ENCODE measurements at places on chromosomes 12 and 14.

DNA sequence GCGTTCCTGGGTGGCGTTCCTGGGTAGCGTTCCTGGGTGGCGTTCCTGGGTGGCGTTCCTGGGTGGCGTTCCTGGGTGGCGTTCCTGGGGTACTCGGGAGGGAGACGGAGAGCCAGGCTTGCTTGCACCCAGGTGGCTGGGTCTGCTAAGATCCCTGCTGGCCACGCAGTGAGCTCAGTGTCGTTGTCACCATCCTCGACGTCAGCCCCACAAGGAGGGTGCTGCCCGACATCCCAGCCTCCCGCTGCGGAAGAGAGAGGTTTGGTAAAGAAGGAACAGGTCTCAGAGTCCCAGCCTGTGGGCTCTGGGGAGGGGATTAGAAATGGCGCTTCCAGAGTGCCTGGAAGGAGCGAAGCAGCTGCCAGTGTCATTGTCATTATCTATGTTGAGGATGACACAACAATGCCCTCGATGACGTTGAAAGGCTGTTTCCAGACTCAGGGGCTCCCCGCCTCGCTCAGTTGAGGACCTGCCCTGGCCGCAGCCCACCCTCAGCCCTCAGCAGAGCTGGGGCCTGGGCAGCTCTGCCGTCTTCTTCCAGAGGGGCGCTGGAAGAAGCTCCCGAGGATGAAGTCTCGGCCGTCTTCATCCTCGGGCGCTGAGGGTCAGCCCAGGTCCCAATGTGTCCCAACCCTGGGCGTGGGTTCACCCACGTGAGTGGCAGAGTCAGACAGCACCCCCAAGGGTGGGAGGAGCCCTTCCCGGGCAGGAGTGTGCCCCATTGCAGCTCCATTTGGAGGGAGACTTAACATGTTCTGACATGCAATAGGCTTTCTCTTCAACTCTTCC is 328.8 kb downstream of the ADGRD1 start:
- DNase-seq, result no peak

GRCh38 chr12:5177731-5178130 is 134.1 kb downstream of the KCNA5 start:
- DNase-seq, result no peak

DNA sequence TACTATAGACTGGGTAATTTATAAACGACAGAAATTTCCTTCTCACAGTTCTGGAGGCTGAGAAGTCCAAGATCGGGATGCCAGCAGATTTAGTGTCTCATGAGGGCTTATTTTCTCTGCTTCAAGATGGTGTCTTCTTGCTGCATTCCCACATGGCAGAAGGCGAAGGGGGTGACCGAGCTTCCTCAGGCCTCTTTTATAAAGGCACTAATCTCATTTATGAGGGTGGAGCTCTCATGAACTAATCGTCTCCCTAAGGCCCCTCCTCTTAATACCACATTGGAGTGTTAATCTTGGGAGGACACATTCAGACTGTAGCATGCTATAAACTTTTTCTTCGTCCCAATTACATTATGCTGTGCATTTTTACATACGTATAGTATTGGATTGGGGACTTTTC is 200.4 kb upstream of the ARHGAP5 start:
- DNase-seq, result no peak

GRCh38 chr12:12784911-12785814 is at the start of gene APOLD1:
APOLD1 (plus strand) TSS chr12:12785659; CDS start chr12:12785692, 33 bp downstream.
- no peak for DNase-seq

GRCh38 chr14:75752907-75753594 is 92.0 kb downstream of the TTLL5 start:
- no peak for DNase-seq

- DNase-seq, result no peak
Measured at GRCh38 chr12:87813476-87814234, 215.5 kb downstream of the C12orf50 start.

GRCh38 chr12:105670672-105671071 is 340.2 kb downstream of the C12orf75 start:
- no peak for DNase-seq

- no peak for DNase-seq
Measured at GRCh38 chr12:91273560-91273959, 90.9 kb upstream of the DCN start.

DNA sequence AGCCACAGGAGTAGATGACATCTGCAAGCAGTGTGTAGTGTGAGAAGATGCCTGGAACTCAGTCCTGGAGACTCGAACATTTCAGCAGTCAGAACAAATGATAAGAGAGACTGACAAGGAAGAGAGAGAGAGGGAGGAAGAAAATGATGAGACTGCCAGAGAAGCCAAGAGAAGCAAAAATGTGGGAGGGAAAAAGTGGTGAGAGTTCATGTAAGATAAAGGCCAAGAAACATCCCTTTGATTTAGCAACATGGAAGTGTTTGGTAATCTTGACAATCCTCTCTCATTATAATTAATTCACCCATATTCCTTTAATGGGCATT is 42.6 kb downstream of the LIMA1 start:
- no peak for DNase-seq
